ENCODE measurements at places on chromosomes 7 and 10.

- no peak for DNase-seq
Measured at GRCh38 chr10:46297406-46298204, 10.8 kb downstream of the ANTXRL start.

GRCh38 chr7:38294926-38295325 lies 21.5 kb upstream of the TARP start:
- DNase-seq = no peak

DNA sequence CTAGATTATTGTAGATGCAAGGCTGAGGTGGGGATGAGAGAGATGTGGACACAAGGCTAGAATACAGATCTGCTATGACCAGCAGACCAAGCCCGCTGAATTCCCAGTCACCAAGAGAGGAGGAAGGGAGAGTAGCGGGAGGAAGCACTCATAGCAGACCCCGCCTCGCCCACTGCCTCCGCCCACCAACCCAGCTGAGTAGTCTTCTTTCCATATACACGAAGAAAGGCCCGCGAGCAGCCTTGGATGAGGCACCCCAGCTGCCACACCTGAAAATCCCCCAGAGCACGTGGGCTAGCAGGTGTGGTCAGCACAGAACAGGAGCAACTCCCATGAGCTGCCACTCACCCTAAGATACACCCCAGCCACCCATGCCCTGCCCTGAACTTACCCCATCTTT lies 7.9 kb upstream of the H2BK1 start:
- no peak for DNase-seq

GRCh38 chr7:50712252-50713122 lies 70.2 kb downstream of the GRB10 start:
- no peak for DNase-seq

DNA sequence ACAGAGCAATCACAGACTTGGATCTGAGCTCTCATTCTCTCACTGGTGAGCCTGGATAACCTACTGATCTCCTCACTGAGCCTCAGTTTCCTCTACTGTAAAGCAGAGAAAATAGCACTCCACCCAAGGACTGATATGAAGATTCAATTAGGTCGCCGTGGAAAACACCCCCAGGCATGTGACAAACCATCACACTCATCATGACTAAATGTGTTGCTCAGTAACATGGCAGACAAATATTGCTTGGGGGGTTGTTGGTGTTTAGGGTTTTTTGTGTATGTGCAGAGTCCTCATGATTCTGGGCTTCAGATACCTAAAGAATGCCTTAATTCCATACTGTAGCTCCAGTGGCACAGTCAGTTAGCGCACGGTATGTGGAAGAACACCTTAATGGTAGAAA lies 122.1 kb upstream of the TCF7L2 start:
- no peak for DNase-seq

GRCh38 chr7:122709930-122710646 lies 7.4 kb upstream of the RNF148 start:
- DNase-seq = no peak

DNA sequence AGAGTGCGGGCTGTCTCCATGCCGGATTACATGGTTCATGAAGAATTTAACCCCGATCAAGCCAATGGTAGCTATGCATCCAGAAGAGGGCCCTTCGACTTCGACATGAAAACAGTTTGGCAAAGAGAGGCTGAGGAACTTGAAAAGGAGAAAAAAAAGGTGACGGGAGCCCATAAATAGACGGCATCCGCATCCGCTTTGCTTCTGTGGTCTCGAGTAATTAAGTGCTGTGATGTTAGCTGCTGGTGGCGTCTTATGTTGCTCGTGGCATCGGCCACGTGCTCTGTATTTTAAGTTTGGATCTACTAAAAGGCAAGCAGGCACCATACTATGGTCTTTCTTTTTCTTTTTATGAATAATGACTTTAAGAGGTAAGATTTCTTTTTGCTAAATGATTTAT lies 11.1 kb downstream of the C7orf57 start:
- DNase-seq = no peak

- no peak for DNase-seq
Measured at GRCh38 chr7:37218956-37219355, 229.7 kb downstream of the ELMO1 start.

- no peak for DNase-seq
Measured at GRCh38 chr10:131646551-131647525, 254.0 kb upstream of the PPP2R2D start.

GRCh38 chr7:51324206-51324898 lies 7.7 kb upstream of the COBL start:
- DNase-seq = no peak

DNA sequence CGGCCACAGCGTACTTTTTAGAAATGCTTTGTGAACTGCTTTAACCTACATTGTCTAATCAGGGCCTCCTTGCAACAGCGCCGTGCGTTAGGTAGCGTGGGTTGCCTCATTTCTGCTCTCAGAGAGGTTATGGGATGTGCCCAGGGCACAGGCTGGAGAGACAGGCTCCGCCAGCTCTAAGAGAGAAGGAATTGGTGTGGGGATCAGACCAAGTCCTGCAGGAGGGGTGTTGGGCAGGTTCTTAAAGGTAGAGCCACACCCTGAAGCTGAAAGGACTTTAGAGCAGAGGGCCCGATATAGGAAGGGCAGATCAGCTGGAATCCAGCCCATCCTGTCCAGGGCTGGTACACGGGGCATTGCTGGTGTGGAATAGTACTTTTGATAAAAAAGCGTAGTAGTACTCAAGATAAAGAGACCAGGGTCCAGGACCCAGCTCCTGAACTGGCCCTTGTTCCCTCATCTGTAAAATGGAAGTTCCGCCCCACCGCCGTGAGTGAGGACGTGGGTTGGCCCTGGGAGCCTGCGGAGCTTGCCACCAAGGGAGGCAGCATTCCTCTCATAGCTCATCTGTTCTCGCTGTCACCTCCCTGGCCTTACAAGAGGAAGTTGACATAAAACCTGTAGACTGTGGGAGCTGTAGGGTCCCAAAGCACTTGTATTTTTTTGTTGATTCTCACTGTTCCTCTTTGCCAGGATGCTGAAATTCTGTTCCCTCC lies 37.2 kb downstream of the TMEM120A start:
- no peak for DNase-seq

DNA sequence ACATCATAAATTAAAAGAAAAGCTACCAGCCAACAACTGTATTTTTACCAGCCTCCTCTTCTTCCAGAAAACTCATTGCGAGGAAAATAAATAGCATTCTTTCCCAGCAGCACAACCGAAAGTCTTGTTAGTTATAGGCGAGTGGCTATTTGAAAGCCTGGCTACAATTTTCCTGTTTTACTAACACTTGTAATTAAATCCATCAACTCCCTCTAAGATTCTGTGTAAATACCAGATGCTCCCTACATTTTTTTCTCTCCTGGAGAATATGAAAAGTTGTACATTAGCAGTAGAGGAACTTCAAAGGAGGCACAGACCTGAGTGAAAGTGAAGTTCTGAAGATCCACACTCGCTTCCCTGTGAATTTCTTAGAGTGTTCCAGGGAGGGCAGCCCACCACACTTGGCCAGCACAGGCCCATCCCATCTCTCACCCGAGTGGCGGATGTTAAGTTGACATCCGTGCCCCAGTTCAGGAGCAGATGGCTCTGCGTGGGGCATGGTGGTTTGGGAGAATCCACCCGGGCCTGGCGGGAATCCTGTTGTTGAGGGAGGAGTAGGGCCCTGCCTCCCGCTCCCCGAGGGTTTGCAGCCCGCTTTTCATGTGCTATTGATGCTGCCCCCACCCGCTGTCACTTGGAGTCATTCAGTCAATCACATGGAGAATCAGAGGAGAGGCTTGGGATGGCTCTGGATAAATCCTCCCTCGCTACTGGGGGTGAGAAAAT lies 451.0 kb upstream of the GALNT17 start:
- no peak for DNase-seq

- DNase-seq = no peak
Measured at GRCh38 chr7:10643545-10643944, 330.1 kb upstream of the PHF14 start.

DNA sequence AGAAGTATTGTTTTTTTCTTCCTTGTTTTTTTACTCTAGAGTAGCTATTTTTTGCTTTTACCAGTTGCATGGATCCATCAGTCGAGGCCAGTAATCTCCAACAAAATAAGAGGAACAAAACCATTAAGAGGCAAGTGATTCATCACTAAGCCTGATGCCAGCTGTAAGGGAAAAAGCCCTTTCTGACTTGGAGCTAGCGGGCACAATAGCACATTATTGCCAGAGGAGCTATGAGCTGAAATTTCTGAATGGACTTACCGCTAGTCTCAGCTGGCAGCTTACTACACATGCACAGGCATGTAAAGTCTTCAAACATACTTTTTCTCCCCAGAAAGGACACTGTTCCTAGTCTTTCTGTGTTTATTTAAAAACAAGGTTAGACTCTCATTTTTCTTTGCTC lies 41.6 kb upstream of the PTPRZ1 start:
- no peak for DNase-seq

GRCh38 chr10:24494236-24494635 lies 229.5 kb downstream of the ARHGAP21 start:
- DNase-seq = no peak

DNA sequence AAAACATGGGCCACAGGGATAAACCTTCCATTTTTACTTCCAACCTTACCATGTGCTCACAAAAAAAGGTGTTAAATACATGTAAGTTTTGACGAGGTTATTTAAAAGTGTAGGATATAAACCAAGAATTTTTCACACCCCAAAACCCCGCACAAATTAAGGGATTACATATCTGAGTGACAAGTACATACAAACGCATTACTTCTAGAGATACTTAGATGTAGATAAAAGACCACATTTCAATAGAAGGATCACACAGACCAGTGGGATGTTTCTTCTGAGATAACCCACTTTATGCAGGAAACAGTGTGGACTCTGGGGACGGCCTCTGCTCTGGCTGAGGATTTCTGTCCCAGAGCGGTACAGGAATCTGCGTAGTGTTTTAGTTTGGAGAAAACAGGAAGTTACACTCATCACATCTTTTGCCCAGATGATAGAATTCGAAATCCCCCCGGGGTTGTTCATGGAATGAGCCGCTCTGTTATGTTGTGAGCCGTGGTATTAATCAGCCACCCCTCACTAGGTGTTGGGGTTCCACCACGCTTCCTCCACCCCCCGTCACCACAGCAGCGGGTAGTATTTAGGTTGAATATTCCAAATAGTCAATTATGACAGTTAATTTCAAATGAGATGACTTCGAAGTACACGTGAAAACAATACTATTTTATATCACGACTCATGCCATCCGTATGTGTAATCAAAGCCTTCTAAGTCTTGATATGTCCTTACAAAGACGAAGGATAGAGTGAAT lies 1.3 kb upstream of the CUL1 start:
- no peak for DNase-seq

DNA sequence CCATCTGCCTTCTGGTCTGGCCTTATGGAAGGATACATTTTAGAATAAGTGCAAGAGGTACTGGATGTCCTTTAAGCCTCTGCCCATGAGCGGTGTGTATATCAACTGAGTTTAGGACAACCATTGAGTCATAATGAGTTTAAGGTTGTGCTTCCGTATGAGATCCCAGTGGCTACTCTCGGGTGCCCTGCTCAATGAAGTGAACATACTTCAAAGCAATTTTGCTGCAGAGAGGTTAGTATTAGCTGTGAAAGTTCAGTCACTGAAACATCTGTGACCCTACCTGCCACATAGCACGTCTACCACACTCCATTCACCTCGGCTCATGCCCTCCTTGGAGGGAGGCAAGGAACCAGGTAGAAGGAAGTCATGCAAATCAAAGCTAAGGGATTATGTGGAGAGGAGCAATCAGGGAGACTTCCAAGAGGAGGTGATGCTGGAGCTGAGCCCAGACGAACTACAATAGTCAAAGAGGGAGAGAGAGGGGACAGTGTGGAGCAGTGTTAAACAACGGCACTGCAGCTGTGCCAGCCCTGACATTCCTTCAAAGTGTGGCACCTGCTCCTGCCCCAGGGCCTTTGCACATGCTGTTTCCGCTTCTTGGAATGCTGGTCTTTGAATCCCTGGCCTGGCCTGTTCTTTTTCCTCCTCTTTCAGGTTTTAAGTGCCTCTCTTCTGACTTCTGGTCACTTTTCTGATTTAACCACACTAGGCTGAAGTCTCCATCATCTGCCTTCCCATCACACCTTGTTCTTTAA lies 25.4 kb downstream of the BTBD16 start:
- no peak for DNase-seq

DNA sequence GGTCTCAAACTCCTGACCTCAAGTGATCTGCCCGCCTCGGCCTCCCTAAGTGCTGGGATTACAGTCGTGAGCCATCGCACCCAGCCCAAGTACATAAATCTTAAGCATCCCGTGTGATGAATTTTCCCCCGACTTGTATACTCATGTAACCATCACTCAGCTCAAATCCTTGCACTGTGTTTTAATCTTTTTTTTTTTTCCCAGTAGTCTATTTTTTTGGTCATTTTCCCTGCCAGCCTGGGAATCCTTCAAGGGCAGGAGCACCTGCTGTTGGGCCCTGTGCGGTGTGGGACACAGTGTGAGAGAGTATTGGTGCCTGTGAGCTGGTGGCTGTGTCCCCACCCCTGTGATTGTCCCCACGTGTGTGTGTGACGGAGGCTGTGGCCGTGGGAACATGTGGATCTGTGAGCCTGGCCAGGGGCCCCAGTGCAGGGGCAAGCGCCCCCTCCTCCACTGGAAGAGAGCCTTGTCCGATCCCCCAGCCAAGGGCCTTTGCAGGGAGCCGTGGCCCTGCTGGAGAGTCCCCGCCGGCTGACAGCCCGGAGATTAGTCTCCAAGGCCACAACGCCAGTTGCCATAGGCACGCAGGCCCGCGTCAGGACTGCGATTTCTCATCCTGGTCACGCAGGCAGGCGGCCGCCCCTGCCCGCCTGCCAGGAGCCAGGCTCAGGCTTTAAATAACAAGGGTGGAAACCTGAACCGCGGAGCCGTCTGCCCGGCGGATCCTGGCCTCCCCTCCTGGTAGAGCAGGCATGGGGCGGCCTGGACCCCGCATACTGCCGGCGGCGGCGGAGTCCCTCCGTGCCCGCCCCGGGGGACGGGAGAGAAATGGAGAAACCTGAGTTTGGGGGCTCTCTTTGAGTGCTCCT lies 26.5 kb downstream of the GTF2IRD1 start:
- no peak for DNase-seq

- DNase-seq = no peak
Measured at GRCh38 chr7:130366564-130366963, 13.7 kb upstream of the CPA1 start.

GRCh38 chr7:151637781-151638261 lies 118.1 kb upstream of the RHEB start:
- DNase-seq = no peak

DNA sequence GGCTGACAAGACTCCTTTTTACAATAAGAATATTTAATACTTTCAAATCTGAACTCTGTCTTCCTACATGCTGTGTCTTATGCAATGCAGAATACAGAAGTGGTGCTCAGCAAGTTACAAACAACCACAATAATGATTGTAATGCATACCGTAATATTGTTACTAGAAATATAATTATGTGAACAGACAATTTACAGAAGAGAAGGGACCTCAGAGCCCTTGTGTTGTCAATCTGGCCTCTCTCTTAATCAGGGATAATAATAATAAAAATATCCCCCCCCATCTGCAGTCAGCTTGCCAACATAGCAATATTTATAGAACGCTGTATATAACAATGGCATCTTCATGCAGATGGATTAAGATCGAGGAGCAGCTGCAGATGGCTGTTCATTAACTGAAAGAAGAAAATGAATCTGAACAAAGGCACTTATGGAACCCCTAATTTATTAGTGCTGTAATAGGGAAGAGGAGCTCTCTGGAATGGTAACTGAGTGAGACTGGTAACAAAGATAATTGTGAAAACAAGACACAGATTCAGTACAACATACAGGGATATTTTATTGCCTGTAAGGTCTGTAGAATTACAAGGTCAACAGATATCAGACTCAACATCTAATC lies 106.3 kb downstream of the TMEM26 start:
- DNase-seq = no peak

- no peak for DNase-seq
Measured at GRCh38 chr10:48604039-48604990, 558 bp downstream of the ARHGAP22 start.

- no peak for DNase-seq
Measured at GRCh38 chr10:117652228-117653169, 110.0 kb downstream of the EMX2 start.
